WTC11 (cell line): ENCODE measurements at places on chromosomes 5 and 9. TPM values are rescaled to one million over a fixed set of nuclear protein-coding genes. Genes with fewer than 3 reads are reported as not detected.

Gene PTGDS
- 2.2 to 4.0 TPM (median 2.9 TPM) in 3 replicates for total RNA-seq

Gene IFNA13
- total RNA-seq = not detected in 3 replicates

Gene NMUR2
- total RNA-seq = 0.16 TPM in 1 of 3 replicates, not detected in the others

Gene MARCOL
- total RNA-seq = not detected in 3 replicates

Gene CNTFR
- 8.7 to 18.0 TPM (median 9.9 TPM) in 3 replicates for total RNA-seq

GRCh38 chr5:74017786-74018211 is 391.8 kb downstream of the ARHGEF28 start:
- H3K27me3 ChIP-seq = no peaks in the 10 kb centered on the region
- H3K4me3 ChIP-seq = no peak overlapping the region
- no peak for DNase-seq
- H3K27ac ChIP-seq = no peak overlapping the region

DNA sequence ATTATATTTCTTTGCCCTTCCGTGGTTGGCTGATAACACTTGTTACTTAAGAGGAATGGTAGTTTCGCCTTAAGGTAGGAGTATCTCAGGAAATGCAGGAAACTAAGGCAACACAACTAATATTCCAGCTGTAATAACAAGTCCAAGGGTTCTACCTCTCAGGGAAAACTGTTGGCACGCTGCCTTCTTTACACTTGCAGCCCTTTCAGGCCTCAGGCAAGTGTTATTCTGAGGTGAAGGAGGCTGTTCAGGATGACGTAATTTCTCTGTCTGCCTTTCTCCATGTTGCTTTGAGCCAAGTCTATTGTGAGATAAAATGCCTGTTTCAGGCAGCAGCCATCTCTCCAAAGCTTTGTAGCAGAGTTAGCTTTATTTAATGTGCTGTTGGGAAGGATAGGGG is 38.0 kb downstream of the VCAN start:
- no peak for DNase-seq
- H3K27me3 ChIP-seq = no peaks in the 10 kb centered on the region
- H3K4me1 ChIP-seq = no peaks in the 10 kb centered on the region
- peak overlapping the region; percentile 5; the same call in 1 of the 2 replicates for H3K27ac ChIP-seq
- H3K4me3 ChIP-seq = no peak overlapping the region
- peaks cover 54% of the 10 kb centered on the region for H3K36me3 ChIP-seq

DNA sequence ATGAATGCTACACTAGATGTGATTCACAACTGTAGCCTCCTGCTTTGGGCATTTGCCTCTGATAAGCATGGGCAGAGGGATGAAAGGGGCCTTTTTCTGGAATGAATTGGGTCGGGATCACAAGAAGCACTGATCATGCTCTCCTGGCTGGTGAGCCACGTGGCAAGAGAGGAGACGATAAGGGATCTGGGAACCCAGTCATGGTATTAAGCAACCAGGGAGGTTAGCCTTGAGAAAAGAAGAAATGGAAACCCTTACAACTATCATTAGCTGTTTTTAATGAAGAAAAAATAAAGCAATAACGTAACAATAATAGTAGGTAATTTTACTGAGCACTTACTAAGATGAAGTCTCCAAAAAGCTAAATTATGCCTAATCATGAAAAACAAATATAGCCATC is 50.0 kb upstream of the RAI14 start:
- no peaks in the 10 kb centered on the region; the same call in 1 of the 2 replicates for H3K27me3 ChIP-seq
- peaks cover 2% of the 10 kb centered on the region; the same call in 1 of the 2 replicates for H3K36me3 ChIP-seq
- DNase-seq = no peak

DNA sequence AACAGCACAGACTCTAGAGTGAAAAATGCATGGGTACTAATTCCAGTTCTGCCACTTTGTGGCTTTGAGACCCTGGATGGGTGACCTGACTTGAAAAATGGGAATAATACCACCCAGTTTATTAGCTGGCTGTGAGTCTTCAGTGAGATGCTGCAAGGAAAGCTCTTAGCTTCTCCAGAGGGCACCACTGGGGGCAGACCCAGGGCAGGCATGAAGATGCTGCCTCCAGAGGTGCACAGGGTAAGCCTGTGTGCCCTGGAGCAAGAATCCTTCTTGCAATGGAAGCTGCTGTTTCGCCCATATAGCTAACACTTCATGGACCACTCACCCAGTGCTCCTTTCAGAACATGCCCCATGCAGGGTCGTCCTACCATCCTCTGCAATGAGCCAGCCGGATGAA is 75.7 kb downstream of the C5orf15 start:
- no peak overlapping the region for H3K4me3 ChIP-seq
- H3K27me3 ChIP-seq = no peaks in the 10 kb centered on the region
- no peaks in the 10 kb centered on the region for H3K36me3 ChIP-seq
- no peaks in the 10 kb centered on the region for H3K4me1 ChIP-seq

- no peaks in the 10 kb centered on the region for H3K36me3 ChIP-seq
- H3K27me3 ChIP-seq = peaks cover 3% of the 10 kb centered on the region; the same call in 1 of the 2 replicates
- H3K27ac ChIP-seq = no peak overlapping the region
- no peak for DNase-seq
- no peak overlapping the region for H3K4me3 ChIP-seq
- no peaks in the 10 kb centered on the region for H3K4me1 ChIP-seq
These were observed 36.2 kb downstream of the UNC5A start for GRCh38 chr5:176846335-176847140.

GRCh38 chr5:86765778-86766502 is 148.2 kb downstream of the COX7C start:
- H3K27ac ChIP-seq = no peak overlapping the region
- H3K4me3 ChIP-seq = no peak overlapping the region
- peaks cover 24% of the 10 kb centered on the region for H3K36me3 ChIP-seq
- DNase-seq = no peak
- H3K27me3 ChIP-seq = peaks cover 2% of the 10 kb centered on the region; the same call in 1 of the 2 replicates
- peaks cover 31% of the 10 kb centered on the region for H3K4me1 ChIP-seq

- H3K36me3 ChIP-seq = no peaks in the 10 kb centered on the region
- no peak overlapping the region for H3K27ac ChIP-seq
- H3K4me1 ChIP-seq = peaks cover 6% of the 10 kb centered on the region
- peaks cover 25% of the 10 kb centered on the region for H3K27me3 ChIP-seq
- no peak overlapping the region for H3K4me3 ChIP-seq
- no peak for DNase-seq
These were observed 575.3 kb downstream of the RAB3C start for GRCh38 chr5:59158165-59158564.

GRCh38 chr9:89601856-89602562 is 2.8 kb upstream of the GADD45G start:
- H3K27ac ChIP-seq = no peak overlapping the region
- peaks cover 12% of the 10 kb centered on the region for H3K4me1 ChIP-seq
- no peak for DNase-seq
- H3K36me3 ChIP-seq = 0 out of 2 replicates have a peak, but pooled peaks cover 6% of the 10 kb centered on the region

- no peak for DNase-seq
- H3K4me1 ChIP-seq = peaks cover 17% of the 10 kb centered on the region
- H3K27ac ChIP-seq = no peak overlapping the region
- no peak overlapping the region for H3K4me3 ChIP-seq
These were observed 72.1 kb upstream of the GALNT10 start for GRCh38 chr5:154118385-154118784.

DNA sequence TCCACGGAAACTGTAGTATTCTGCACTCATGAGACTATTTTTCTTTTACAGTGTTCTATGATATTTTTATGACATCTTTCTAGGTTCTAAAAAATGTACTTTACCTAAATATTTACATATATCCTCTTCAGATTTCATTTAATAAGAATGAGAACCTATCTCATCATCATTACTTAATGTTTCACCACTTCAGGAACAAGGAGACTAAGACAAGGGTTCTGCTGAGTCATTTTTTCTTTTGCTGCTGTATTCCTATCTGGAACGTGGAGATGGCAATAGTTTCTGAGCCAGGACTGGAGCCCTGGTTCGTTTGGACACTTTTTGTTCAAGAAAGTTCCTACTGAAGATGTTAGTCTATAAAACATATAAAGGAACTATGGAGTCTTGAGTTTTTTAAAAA is 258.2 kb upstream of the MAP3K1 start:
- no peaks in the 10 kb centered on the region for H3K36me3 ChIP-seq
- no peak overlapping the region for H3K27ac ChIP-seq
- peaks cover 4% of the 10 kb centered on the region for H3K4me1 ChIP-seq
- no peaks in the 10 kb centered on the region; the same call in 1 of the 2 replicates for H3K27me3 ChIP-seq
- no peak overlapping the region for H3K4me3 ChIP-seq
- no peak for DNase-seq

- peaks cover 15% of the 10 kb centered on the region for H3K4me1 ChIP-seq
- H3K4me3 ChIP-seq = no peak overlapping the region
- no peaks in the 10 kb centered on the region; the same call in 1 of the 2 replicates for H3K27me3 ChIP-seq
- no peak for DNase-seq
- H3K36me3 ChIP-seq = no peaks in the 10 kb centered on the region
These were observed 112.2 kb downstream of the EGFLAM start for GRCh38 chr5:38370358-38371100.

DNA sequence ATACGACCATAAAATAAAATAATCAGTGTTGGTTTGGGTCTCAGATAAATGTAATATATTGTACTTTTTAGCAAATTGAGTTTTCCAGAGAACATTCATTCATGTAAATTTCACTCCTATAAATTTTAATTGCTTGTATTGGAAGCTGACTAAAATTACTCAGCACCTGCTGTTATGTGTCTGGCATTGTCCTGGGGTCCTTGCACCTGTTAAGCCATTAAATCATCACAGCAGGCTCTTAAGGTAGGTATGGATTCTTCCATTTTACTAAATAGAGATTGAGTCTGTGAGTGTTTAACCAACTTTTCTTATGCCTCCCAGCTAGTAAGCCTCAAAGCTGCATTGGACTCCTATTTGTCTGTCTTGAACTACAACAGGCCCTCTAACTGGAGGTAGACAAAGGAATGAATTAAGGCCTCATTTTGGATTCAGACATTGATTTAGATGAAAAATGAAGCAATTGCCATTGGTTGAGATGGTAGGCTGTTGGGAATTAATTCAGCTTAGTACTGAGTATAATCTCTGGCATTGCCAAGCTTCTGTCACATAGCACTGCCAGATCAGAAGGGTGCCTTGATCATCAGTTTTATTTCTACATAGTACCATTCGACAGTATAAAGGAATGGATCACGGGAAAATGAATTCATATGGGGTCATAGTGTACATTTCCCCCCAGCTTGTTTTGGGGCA is 78.9 kb downstream of the PARP8 start:
- H3K27ac ChIP-seq = no peak overlapping the region
- no peaks in the 10 kb centered on the region for H3K27me3 ChIP-seq
- no peaks in the 10 kb centered on the region for H3K36me3 ChIP-seq

- DNase-seq = no peak
- H3K27ac ChIP-seq = peak overlapping the region; percentile 43
- no peaks in the 10 kb centered on the region for H3K36me3 ChIP-seq
- no peaks in the 10 kb centered on the region for H3K27me3 ChIP-seq
- no peak overlapping the region for H3K4me3 ChIP-seq
These were observed 89.5 kb downstream of the UGCG start for GRCh38 chr9:111986035-111986556.

GRCh38 chr9:110112792-110113191 is 95.2 kb downstream of the C9orf152 start:
- no peaks in the 10 kb centered on the region for H3K27me3 ChIP-seq
- no peaks in the 10 kb centered on the region for H3K36me3 ChIP-seq
- H3K27ac ChIP-seq = peak overlapping the region; percentile 82; the same call in 1 of the 2 replicates

GRCh38 chr5:127999909-128000308 is 83.7 kb upstream of the SLC12A2 start:
- no peak overlapping the region for H3K4me3 ChIP-seq
- peaks cover 10% of the 10 kb centered on the region for H3K4me1 ChIP-seq
- no peaks in the 10 kb centered on the region for H3K27me3 ChIP-seq
- H3K36me3 ChIP-seq = no peaks in the 10 kb centered on the region
- DNase-seq = no peak
- no peak overlapping the region for H3K27ac ChIP-seq

GRCh38 chr5:165913059-165913458 is 2378.4 kb upstream of the WWC1 start:
- DNase-seq = no peak
- no peaks in the 10 kb centered on the region for H3K4me1 ChIP-seq
- peaks cover 12% of the 10 kb centered on the region for H3K36me3 ChIP-seq
- H3K4me3 ChIP-seq = no peak overlapping the region

GRCh38 chr9:76891874-76892273 is 14.0 kb downstream of the PRUNE2 start:
- no peak overlapping the region for H3K27ac ChIP-seq
- no peak overlapping the region for H3K4me3 ChIP-seq
- DNase-seq = no peak
- peaks cover 25% of the 10 kb centered on the region for H3K4me1 ChIP-seq
- H3K27me3 ChIP-seq = no peaks in the 10 kb centered on the region
- H3K36me3 ChIP-seq = no peaks in the 10 kb centered on the region

GRCh38 chr5:174086751-174087150 is 41.2 kb downstream of the NSG2 start:
- no peaks in the 10 kb centered on the region; the same call in 1 of the 2 replicates for H3K27me3 ChIP-seq
- no peak overlapping the region for H3K27ac ChIP-seq
- peaks cover 6% of the 10 kb centered on the region for H3K4me1 ChIP-seq
- no peak overlapping the region for H3K4me3 ChIP-seq
- H3K36me3 ChIP-seq = no peaks in the 10 kb centered on the region
- DNase-seq = no peak

DNA sequence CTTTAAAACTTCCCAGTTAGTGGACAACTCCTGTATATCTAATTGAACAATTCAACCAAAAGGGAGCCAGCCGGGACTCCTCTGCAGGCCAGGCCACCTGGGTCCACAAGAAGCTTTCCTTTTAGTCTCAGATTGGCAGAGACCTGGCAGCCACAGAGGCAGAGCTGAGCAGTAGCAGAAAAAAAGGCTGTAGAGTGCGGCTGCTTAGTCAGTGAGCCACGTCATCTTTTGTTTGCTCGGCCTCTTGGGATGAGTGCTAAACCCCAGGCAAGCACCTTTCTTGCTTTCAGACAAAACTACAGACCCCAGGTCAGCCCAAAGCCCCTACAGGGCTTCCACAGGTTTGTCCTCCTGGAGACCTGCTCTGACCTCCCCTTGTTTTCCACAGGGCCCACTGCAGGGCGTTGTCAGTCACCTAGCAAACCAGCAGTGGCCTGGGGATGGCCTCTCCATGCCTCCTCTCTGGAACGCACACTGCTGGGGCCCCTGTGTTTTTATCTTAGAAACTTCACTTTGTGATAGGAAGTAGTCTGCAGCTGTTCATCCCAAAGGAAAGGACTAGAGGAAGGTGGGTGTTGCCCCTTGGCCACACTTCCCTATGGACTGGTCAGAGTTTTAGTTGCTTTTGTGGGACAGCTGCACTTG is 49.9 kb downstream of the SHB start:
- H3K27me3 ChIP-seq = no peaks in the 10 kb centered on the region; the same call in 1 of the 2 replicates
- H3K4me3 ChIP-seq = no peak overlapping the region
- peak overlapping the region; percentile 66; the same call in 1 of the 2 replicates for H3K27ac ChIP-seq
- peaks cover 6% of the 10 kb centered on the region; the same call in 1 of the 2 replicates for H3K36me3 ChIP-seq

- no peak for DNase-seq
- peaks cover 29% of the 10 kb centered on the region for H3K27me3 ChIP-seq
- no peaks in the 10 kb centered on the region for H3K36me3 ChIP-seq
- H3K4me3 ChIP-seq = no peak overlapping the region
- peaks cover 12% of the 10 kb centered on the region for H3K4me1 ChIP-seq
These were observed 114.0 kb upstream of the ALDH1B1 start for GRCh38 chr9:38278457-38278856.

DNA sequence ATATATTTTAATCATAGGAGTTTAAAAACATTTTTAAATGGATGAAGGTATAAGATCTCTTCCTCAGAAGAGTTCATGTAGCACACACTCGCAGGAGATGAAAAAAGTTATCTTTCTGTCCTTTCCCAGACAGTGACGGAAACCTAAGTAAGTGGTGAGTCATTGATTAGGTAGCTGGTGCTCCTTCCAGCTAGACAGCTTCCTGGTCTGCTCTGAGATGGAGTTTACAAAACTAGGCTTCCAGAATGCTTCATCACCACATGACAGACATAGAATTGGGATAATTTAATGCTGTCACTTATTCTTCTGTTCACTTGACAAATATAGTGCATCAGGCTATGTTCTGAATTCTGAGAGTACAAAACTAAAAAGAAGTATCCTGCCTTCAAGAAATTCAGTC is 2393.0 kb upstream of the C9orf72 start:
- no peaks in the 10 kb centered on the region for H3K36me3 ChIP-seq
- H3K4me1 ChIP-seq = no peaks in the 10 kb centered on the region
- no peak overlapping the region for H3K4me3 ChIP-seq
- no peaks in the 10 kb centered on the region for H3K27me3 ChIP-seq
